ENCODE measurements at places on chromosomes 7 and 10.

DNA sequence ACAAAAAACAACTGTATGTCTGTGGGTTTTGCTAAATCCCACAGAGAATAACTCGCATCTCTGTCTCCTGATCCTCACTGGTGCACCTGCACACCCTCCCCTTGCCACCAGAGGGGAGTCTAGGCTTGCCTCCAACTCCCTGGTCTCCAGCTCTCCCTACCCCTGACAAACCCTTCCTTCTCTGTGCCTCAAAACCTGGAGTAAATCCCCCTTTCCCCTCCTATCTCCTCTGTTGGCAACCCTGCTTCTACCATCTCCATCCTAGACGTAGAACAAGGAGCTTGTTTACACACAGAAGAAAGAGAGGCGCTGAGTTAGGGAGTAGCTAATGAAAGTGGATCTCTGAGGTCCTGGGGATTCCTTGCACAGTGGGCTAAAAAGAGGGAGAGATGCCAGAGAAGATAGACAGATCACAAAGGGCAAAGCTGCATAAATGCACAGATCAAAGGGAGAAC, 6.0 kb downstream of the MBLAC1 start:
- peak; percentile 79 for DNase-seq

GRCh38 chr10:8034466-8035005, 20.0 kb upstream of the GATA3 start:
- peak; percentile 25 for DNase-seq

DNA sequence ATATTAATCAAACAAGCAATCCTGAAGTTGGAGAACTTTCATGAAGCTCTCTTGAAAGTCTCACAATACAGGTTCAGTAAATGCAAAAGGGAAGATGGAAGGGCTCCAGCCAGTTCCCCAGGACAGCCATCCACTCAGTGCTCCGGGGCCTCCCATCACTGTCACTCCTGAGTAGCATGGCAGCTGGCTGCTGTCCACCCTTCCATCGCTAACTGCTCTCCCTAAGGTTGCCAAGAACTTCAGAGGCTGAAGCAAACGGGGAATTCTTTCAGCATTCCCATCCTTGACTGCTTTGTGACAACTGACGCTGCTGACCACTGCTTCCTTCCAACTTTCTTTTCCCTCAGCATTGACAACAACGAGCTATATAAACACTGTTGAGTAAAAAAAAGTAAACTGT, 69.1 kb downstream of the VPS41 start:
- no peak for DNase-seq

DNA sequence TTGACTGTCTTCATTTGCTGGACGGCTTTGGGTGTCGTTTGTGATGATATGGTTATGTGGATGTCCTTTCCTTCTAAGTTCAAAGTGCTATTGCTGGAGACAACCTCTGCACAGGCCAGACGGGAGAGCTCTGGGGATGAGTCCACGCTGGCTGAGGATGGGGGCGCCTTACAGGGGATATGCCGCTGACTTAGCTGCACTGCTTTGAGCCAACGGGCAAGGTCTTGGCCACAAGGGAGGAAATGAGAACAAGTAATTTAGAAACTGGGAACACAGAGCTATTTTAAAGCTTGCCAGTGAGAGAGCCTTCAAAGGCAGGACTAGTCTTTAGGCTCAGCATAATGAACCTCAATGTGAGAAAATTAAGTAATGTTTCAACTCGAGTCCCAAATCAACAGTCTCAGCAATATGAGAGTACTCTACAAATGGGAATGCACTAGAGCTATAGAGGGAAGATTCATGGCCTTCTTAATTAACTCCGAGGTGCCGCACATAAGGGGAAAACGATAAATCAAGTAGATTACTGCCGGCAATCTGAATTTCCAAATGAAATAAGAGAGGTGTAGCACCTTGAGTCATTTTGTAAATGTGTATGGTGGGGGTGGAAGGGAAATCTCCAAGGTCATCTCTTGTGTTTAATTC, 209.3 kb downstream of the JAZF1 start:
- no peak for DNase-seq

DNA sequence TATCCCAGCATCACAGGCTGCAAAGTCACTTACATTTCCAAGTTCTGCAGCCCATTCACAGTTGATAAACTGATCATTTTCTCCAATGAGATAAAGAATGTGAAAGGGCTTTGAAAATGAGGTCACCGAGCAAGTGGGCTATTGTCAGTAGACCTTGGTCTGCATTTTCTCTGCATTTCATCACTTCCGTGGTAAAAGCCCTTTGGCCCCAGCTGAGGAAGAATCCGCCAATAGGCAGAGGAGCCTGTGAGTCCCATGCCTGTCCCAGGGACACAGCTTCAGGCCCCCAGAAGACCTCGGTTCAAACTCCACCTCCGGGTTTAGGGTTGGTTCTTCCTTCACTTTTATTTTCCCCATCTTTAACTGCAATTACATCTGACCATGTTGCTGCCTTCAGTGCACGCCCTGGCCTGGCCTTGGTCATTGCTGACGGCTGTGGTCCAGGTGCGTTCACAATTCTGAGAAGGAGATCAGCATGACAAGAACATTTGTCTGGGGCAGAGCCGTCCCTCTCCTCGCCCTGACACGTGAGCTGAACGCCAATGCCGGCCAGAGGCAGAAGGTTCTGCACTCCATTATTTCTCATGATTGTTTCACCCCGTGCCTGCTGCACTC, 292.5 kb downstream of the TCERG1L start:
- DNase-seq, result no peak

DNA sequence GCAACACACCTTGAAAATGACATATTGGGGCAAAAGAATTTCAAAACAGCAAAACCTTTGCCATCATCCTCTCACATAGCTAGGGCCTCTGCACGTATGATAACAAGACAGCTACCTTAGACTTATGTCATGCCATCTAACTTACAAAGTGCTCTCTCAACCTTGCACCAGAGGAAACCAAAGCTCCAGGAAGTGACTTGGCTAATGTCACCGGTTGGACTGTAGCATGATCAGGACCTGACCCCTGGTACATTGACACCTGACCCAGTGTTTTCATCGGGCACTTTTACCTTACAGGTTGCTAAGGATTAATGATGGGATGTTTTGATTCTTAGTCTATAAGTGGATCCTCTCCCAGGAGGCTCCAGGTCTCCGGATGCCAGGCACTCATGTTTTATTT, 529.8 kb upstream of the GALNT17 start:
- no peak for DNase-seq

GRCh38 chr10:45447416-45447815, 73.4 kb downstream of the ALOX5 start:
- no peak for DNase-seq

GRCh38 chr10:86305521-86305920, 61.1 kb downstream of the GRID1 start:
- no peak for DNase-seq

DNA sequence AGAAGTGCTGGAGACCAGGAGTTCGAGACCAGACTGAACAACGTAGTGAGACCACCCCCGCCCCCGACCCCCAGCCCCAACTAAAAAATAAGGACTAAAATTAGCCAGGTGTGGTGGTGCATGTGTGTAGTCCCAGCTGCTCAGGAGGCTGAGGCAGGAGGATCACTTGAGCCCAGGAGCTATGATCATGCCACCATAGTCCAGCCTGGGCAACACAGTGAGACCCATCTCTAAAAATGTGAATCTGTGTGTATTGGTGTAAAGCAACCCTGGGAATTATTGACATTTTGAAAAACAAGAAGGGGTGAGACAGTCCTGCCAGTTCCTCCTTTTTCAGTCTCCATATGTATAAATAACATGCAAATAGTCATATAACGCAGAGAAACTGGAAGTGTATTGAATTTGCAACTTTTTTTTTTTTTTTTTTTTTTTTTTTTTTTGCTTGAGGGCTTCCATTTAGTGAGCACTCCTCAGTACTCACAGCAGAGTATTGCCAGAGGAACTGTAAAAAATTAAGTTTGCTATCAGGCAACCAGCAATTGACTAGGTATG, 3.4 kb upstream of the ITGB1 start:
- no peak for DNase-seq

DNA sequence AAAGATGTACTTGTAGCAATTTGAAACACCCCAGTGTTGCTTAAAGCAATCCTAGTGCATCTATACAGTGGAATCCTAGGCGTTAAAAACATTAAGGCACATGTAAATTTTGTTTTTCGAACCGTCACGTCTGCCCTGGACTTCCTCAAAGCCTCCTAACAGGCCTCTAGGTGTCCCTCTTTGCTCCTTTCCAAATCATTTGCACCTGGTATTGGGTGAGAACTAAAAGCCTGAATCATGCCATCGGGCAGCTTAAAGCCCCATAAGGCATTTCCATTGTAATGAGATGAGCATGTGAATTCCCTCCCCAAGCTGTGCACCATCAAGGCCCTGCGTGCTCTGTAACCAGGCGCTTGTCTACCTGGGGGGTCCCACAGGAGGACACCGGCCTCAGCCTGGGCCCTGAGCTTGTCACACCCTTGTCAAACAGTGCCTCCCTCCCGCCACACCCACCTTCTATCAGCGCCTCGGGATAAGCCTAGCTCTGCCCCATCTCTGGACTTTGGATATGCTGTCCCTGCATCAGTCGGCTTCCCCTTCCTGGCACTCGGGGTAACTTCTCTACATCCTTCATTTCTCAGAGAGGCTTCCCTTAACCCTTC, 89.2 kb downstream of the WDR11 start:
- no peak for DNase-seq

GRCh38 chr10:52082307-52082706, 231.8 kb upstream of the DKK1 start:
- DNase-seq, result no peak

DNA sequence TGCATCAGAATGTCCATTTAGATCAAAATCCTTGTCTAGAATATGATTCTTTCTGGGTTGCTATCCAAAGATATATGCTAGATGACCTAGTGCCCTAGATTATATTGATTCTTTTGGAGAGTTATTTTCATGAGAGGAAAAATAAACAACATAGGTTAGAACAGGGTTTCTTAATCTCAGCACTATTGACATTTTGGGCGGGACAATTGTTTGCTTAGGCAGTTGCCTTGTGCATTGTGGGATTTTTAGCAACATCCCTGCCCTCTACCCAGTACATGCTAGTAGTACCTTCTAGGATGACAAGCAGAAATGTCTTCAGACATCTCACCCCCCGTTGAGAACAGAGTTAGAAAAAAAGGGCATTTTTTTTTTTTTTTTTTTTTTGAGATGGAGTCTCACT, 25.1 kb upstream of the LAMB1 start:
- no peak for DNase-seq

- DNase-seq, result no peak
These were observed 33.1 kb upstream of the MBL2 start for GRCh38 chr10:52805414-52806285.

- DNase-seq, result no peak
These were observed 19.5 kb downstream of the NRP1 start for GRCh38 chr10:33314811-33315561.
